Stimulated activated CD4-positive, alpha-beta T cell treated with anti-CD3 and anti-CD28 coated beads, TNF-alpha, amount 100 ng/mL, for 1 hour (primary cell): ENCODE measurements at places on chromosomes 7 and 10.

DNA sequence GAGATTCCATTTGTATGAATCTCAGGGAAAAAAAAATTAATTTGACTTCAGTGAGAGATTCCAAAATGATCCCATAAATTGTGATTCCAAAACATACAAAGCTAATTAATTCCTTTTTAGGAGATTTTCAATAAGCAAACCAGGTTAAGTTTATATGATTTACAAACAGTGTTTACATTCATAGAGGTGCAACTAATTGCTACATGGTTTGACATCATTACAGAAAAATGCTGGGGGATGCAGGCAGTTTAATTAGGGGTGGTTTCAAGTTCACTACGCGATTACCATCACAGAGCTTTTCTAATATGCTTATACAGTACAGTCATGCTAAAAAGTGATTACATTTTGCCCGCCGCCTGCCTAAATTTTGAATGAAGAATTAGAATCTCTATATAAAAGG lies 143.2 kb upstream of the MGMT start:
- DNase-seq = no peak

DNA sequence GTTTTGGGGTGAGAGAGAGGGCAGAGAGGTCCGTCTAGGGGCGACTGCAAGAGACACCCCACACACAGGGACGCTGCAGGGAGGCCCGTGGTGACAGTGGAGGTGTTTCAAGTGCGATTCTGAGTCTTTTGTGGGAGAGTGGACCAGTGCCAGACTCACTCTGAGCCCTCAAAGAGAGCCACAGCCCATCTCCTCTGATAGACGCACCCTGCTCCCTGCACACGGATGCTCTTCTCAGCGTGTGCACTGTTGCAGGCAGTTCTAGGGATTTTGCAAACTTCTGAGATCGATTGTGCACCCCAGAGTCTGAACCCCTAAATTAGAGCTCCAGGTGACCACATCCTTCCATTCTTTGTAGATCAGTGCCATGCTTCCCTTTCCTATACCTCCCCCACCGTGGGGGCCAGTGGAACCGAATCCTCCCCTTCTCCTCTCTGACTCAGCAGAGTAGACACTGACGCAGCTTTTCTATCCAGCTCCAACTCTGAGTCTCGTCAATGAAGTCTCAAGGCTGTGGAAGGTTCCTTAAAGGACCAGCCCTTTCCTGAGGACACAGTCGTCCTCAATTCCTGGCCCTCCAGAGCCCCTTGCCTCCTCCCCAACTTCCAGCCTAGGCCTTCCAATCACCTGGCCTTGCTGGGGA lies 83.8 kb downstream of the TMEM130 start:
- no peak for DNase-seq

GRCh38 chr10:44765299-44765698 lies 145.8 kb upstream of the TMEM72 start:
- DNase-seq = no peak

DNA sequence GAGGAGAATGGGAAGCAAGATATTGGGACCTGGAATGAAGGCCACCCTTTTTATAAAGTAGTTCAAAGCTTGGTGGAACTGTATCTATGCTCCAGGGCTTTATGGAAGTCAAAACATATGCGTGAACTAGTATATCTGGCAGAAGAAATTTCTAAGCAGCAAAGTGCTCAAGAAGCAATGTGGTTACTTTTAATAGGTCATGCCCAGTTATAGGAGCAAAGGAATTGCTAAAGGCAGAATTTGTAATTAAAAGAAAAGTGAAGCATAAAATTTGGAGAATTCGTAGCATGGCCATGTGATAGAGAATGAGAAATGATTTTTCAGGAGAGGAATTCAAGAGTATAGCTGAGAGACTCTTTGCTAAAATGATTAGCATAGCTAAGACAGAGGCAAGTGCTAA lies 1110.4 kb downstream of the XPNPEP1 start:
- no peak for DNase-seq

- no peak for DNase-seq
Measured at GRCh38 chr7:119665796-119666195, 607.2 kb upstream of the KCND2 start.

DNA sequence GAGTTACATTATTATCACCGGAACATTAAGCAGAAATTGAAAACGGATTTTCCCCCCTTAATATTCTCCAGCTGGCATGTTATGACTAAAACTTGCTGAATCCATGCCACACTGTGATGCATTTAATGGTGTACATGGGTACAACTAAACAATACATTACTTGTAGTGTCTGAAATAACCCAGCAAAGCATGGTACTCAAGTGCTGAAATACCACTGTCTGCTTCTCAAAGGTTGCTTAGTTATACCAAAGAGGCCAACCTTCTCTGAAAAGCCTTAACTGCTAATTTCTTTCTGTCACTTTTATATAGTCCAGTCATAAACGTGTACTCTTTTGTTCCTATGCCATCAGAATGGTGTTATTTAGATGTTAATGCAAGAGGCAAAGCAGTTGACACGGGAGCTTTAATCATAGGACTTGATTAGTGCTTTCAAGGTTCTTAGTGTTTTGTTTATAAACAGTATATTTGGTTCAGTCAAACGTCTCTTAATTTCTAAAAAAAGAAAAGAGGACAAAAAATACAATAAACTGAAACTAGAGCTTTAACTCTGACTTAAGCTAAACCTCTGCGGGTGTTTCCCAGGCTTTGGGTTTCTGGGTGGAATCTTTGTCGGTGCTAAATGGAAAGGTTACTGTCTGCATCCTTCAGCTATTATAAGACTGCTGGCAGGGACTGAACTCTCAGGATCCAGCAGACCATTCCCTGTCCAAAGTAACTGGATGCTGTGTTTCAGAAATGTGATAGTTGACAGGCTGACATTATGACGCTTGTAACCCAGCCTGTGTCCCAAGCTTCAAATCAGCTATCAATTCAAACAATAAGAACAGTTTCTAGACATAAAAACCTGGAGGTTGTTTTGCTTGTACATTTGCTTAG lies 202.6 kb downstream of the PPP1R3A start:
- DNase-seq = no peak

DNA sequence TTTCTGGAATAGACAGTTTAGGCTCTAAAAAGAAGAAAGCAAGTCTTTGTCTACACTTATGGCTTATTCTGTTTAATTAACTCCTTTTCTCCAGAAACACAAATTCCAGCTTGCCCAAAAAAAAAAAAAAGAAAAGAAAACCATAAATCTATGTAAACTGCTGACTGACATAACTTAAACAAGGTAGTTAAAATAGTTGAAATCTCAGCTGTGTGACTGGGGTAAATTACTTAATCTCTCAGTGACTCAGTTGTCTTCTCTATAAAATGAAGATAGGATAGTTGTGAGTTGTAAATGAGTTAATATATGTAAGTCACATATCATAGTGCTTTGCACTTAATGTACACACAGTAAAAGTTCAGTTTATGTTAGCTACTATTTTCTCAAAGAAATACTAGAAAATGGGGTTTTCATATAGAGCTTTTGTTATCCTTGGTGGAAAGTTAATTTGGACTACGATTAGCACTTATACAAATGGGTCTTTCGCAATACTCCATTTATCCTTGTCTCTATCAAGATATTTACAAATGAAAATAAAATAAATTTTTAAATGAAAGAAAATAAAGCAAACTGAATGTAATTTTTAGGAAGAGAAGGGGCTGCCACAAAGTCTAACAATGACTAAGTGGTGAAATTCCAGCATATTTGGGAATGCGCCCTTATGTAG lies 200.9 kb downstream of the MBL2 start:
- no peak for DNase-seq

- DNase-seq = no peak
Measured at GRCh38 chr7:91164506-91164905, 99.7 kb upstream of the FZD1 start.

DNA sequence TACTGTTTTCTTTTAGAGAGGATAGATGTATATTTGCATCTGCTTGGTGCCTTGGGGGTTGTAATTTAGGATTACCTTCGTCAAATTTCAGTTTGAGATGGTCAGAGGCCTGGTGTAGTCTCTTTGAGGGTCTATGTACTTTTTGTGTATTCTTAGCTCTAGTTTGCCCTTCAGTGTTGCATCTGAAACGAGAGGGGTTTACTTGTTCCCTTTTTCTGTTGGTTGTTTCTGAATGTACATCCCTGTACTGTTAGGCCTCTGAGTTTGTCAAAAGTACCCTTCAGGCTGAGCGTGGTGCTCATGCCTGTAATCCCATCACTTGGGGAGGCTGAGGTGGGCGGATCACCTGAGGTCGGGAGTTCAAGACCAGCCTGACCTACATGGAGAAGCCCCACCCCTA lies 60.0 kb downstream of the MLLT10 start:
- DNase-seq = no peak

DNA sequence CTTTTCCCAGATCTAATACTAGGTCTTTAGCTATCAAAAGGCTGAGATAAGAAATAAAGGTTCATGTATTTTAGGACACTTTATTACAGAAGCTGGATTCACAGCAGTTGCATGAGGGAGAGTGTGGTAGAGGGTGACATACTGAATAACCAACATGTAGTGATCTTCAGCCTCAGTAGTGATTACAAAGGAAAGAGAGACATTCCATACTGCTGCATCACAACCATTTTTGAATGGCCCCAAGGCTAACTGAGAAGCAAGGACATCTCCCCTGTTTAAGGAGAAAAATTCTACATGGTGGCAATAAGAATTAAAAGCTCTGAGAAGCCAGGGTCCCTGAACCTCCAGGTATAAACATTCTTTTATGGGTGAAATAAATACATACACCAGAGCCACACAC lies 35.3 kb downstream of the COG5 start:
- DNase-seq = no peak

DNA sequence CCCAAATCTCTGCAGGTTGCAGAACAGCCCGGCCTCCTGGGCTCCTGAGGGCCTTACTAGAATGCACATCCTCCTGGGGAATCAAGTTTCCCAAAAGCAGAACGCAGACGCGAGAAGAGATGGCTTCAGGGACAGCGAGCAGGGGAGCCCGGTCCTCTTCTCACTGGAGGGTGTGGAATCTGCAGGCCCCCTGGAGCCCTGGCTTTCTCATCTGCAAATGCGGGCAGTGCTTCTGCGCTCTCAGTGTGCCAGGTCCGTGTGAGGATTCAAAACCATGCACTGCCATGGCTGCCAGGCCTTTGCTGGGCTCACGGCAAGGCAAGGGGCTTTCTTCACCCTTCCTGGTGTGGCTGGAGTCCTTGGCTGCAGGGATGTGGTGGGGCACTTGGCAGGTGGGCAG lies 330.9 kb upstream of the MKI67 start:
- DNase-seq = no peak

- no peak for DNase-seq
Measured at GRCh38 chr7:55063633-55064032, 44.8 kb downstream of the EGFR start.

DNA sequence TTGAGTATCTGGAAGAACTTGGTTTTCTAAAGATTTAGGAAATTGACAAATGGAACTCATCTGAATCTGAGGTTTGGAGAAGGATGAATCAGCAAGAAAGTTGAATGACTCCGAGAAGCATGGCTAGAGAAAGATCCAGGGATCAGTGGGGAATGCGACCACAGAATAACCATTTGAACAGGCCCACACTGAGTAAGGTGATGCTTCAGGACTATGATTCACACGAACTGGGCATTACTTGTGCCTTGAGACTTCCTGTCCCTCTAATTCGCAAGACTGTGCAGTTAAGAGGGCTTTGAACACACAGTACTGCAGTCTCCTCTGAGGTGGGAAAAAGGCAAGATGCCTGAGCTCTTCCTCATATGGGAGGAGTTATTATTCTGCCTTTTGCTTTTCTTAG lies 395.5 kb upstream of the POM121L12 start:
- no peak for DNase-seq

DNA sequence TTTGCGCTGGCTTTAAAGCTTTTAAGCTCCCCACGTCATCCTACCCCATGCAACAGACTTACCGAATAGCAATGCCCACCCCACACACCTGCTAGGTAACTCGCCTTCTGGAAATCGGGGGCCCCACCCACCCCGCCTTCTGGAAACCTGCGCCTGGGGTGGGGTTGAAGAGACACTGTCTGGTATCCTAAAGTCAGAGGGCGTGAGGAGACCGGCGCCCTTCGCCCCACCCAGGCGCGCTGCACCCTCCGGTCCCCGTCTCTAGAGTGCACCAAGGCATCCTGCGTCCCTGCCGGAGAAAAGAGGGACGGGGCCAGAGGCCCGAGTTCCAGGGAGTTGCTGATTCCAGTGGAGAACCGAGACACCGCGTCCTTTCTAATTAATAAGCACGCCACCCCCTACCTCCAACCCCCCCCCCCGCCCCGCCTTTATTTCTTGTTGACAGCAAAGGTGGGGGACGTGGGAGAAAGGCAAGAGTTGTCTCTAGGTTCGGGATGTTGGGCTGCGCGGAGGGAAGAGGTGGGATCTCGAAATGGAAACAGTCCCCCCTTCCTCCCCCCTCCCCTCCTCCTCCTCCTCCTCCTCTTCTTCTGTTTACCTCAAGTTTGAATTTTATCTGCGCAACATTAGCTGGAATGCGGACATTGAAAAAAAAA lies 220.9 kb upstream of the MKLN1 start:
- no peak for DNase-seq

DNA sequence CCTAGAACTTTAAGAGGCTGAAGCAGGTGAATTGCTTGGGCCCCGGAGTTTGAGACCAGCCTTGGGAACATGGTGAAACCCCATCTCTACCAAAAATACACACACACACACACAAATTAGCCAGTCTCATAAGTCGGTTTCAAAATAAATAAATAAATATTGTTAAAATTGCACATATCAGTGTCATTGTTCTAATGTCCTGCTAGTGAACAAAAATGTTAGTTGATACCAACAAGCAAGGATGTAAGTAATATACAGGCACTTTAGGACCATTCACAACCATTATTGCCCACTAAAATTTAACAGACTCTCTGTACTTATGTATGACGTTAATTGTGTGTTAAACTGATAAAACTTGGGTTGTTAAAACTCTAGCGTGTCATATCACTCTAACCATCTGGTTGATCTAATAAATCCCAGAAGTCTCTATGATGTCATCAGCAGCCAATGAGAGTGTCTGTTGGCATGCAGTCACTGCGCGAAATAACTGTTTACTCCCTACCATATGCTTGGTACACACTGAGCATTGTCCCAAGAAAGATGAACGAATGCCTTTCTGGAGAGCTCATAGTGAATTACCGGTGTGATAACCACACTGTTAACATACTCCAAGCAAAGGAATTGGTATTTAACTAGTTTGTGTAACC lies 30.4 kb upstream of the OTUD1 start:
- DNase-seq = no peak

- no peak for DNase-seq
Measured at GRCh38 chr10:560314-560992, 129.0 kb downstream of the DIP2C start.
